Lung (tissue), 17 donors: ENCODE measurements at places on chromosomes 1 and 21.

DNA sequence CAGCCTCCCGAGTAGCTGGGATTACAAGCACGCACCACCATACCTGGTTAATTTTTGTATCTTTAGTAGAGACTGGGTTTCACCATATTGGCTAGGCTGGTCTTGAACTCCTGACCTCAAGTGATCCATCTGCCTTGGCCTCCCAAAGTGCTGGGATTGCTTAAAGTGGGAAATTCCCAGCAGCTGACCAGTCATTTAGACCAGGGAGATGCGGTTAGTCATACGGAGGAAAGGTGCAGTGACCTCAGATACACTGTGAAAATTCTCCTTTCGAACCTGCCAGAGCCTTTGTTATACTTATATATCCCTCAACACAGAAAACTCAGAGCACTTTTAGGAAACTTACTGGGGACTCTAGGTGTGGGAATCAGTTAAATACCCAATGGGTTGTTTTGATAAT, 39.6 kb downstream of the MAP10 start:
- no peak for DNase-seq

DNA sequence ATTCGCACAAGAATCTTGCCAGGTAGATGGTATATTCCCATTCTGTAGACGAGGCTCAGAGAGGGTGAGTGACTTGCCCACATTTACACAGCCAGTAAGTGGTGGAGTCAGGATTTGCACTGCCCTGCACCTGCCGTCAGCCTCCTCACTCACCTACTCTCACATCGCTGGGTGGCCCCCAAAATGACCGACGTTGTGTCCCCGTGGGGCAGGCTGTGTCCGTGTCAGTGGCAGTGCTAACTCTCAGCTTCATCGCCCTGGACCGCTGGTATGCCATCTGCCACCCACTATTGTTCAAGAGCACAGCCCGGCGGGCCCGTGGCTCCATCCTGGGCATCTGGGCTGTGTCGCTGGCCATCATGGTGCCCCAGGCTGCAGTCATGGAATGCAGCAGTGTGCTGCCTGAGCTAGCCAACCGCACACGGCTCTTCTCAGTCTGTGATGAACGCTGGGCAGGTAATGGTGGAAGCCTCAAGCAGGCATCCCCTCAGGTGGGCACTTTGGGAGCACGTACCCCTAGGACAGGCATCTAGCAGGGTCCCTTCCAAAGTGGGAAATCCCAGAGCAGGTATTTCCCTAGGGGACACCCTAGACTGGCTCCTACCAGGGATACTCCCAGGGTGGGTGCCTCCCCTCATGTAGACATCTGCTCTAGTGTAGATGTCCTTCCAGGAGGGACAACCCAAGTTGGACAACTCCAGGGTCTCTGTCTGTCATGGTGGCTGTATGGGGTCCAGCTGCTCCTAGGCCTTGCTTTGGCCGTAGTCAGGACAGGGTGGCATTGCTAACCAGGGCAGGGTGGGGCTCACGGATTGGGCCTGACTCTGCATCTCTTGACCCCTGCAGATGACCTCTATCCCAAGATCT, 3.4 kb downstream of the HCRTR1 start:
- DNase-seq = no peak

- DNase-seq = no peak
Observed at GRCh38 chr1:63611231-63611630, 18.0 kb downstream of the PGM1 start.

- DNase-seq = peak; percentile 55
Observed at GRCh38 chr1:25996966-25997827, 666 bp downstream of the PAFAH2 start.

DNA sequence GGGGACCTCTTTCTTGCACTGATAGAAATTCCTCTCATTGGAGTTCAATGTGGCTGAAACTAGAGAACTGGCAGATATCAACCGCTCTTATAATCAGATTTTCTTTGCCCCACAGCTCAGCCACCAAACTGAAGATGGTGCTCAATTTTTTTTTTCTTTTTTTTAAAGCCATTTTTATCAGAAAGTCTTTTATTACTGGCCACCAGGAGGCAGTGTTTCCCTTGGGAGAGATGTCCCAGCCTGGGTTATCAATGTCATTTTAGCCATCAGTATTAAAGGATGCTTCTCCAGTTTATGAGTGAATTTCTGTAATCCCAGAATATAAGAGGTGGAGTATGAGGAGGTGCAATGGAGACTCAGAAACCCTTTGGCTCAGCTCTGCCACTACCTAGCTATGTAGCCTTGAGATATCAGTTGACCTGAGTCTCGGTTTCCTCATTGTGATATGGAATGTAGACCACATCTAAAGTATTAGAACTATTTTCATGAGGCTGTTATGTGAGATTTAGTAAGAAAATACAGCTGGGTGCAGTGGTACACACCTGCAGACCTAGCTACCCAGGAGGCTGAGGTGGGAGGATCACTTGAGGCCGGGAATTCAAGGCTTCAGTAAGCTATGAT, 27.6 kb downstream of the CD244 start:
- peak; percentile 31 for DNase-seq

DNA sequence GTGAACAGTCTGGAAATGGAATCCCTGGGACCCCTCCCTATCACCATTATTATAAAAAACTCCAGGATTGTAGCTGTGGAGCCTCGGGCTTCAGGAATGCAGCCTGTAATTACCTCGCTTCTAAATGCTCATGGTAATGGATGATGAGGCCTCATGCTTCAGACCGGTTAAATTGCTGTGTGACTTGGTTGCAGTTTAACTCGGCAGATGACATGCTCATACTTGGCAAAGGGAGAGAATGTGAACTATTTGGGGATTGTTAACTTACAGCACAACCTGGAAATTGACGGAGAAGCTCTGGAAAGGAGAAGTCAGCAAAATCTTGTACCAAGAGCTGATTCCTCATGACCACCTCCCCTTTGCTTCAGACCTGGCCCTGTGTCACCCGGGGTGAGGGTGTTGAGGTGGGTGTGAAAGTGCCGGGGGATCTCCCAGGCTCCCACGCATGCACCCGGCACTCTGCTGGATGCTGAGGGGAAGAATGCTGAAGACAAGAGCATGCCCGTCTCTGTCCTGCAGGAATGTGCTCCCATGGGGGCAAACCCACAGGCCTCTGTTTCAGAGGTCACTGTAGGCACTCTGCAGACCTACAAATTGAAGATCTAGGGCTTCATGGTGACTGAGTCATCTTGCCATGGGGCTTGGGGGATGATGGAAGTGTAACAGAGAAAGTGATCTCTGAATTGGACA, 364.8 kb downstream of the RPS6KC1 start:
- no peak for DNase-seq
